Liver (tissue), 10 donors: ENCODE measurements at places on chromosomes 7 and 10. TPM values are rescaled to one million over a fixed set of nuclear protein-coding genes. Genes with fewer than 3 reads are reported as not detected.

DNA sequence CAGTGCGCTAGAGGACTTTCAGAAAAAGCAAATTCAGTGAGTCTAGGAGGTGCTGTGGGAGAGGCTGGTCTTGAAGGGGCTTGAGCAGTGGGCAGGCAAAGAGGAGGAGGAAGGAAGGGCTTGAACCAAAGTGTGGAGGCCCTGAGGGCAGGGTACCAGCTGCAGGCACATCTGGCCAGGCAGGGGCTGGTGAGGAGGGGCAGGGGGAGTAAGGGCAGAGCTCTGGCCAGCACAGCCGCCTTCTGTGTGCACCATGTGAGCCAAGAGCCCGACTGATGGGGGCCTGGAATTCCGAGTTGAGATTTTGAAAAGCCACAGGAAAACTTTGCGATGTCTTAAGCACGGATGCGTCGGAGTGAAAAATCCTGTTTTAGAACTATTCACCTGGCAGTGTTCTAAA is 74.5 kb downstream of the PRPF18 start:
- DNase-seq, result no peak

- DNase-seq, result no peak
These were observed 684 bp upstream of the HOXA5 start for GRCh38 chr7:27143950-27144780.

DNA sequence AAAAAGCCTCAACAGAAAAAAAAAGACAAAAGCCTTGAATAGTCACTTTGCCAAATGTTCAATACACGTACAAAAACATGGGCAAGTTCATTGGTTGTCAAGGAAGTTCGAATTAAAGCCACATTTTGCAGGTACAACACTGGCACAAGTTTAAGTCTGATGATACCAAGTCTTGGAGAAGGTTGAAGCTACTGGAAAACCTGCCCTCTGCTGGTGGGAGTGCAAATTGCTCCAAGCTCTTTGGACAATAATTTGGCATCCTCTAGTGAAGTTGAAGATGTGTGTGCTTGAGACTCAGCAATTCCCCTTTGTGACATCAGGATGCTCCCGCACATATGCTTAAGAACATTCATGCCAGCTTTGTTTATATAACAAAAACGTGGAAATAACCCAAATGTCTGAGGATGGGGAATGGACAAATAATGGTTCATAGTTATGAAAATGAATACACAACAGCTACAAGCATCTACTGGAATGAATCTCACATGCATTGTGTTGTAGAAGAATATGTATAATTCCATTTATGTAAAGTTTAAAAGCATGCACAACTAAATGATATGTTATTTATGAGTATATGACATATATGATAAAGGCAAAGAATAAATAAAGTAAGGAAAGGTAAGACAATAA is 120.0 kb upstream of the PLPP4 start:
- peak; percentile 67 for DNase-seq

- DNase-seq, result no peak
These were observed 307.4 kb upstream of the LRGUK start for GRCh38 chr7:133819695-133820094.

DNA sequence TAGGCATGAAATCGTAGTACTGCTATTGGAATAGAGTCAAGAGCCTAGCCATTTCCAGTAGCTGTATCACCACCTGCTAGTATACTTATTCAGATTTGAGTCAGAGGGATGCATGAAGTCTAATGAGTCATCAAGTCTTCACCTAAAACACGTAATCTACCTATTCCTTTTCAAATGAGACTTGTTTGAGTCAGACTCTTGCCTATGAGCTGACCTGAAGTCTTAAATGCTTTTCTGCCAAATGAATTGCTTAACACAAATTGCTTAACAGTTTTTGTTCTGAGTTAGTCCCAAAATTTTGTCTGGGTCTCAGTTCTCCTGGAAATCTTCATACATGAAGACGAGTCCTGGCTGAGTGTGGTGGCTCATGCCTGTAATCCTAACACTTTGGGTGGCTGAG is 165.2 kb downstream of the GNAT3 start:
- DNase-seq, result no peak

- DNase-seq, result no peak
These were observed 84.5 kb upstream of the DYNC1I1 start for GRCh38 chr7:95687759-95688343.

DNA sequence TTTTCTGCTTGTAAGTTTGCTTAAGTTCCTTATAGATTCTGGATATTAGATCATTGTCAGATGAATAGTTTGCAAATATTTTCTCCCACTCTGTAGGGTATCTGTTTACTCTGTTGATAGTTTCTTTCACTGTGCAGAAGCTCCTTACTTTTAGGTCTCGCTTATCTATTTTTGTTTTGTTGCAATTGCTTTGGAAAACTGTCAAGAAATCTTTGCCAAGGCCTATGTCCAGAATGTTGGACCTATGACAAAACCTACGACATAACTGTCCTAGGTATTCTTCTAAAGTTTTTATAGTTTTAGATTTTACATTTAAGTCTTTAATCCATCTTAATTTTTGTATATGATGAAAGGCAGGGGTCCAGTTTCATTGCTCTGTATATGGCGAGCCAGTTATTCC is 27.4 kb downstream of the COA1 start:
- DNase-seq, result no peak

NPY gene
- not detected for total RNA-seq

DNA sequence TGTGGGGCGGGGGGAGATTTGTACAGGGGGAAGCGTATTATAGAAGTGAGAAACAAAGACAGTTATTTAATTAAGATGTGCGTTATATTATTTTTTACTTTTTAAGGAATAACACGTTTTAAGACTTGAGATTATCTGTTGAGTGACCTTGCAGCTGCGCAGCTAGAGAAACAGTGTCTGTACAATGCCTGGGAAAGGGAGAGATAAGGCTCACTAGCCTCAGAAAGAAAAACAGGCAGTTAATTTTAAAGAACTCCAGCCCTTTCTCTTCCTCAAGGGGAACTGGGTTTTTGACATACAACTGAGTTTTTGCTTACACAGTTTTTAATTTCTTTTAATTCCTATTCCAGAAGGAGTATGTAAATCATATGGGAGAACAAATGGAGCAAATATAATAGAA is 50.7 kb downstream of the LMBR1 start:
- DNase-seq, result no peak
